ENCODE measurements at places on chromosomes 1 and 21.

DNA sequence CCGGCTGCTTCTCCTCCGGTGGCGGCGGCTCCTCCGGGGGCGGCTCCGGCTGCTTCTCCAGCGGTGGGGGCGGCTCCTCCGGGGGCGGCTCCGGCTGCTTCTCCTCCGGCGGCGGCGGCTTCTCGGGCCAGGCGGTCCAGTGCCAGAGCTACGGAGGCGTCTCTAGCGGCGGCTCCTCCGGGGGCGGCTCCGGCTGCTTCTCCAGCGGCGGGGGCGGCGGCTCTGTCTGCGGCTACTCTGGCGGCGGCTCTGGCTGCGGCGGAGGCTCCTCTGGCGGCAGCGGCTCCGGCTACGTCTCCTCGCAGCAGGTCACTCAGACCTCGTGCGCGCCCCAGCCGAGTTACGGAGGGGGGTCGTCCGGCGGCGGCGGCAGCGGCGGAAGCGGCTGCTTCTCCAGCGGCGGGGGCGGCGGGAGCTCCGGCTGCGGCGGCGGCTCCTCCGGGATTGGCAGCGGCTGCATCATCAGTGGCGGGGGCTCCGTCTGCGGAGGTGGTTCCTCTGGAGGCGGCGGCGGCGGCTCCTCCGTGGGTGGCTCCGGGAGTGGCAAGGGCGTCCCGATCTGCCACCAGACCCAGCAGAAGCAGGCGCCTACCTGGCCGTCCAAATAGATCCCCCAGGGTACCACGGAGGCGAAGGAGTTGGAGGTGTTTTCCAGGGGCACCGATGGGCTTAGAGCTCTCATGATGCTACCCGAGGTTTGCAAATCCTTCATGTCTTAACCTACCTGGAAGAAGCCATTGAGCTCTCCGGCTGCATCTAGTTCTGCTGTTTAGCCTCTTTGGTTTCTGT, 2.0 kb downstream of the LORICRIN start:
- no peak for DNase-seq

GRCh38 chr1:210364479-210364878, 35.8 kb downstream of the HHAT start:
- DNase-seq = no peak

- no peak for DNase-seq
Observed at GRCh38 chr1:59484096-59484495, 187.2 kb downstream of the FGGY start.

DNA sequence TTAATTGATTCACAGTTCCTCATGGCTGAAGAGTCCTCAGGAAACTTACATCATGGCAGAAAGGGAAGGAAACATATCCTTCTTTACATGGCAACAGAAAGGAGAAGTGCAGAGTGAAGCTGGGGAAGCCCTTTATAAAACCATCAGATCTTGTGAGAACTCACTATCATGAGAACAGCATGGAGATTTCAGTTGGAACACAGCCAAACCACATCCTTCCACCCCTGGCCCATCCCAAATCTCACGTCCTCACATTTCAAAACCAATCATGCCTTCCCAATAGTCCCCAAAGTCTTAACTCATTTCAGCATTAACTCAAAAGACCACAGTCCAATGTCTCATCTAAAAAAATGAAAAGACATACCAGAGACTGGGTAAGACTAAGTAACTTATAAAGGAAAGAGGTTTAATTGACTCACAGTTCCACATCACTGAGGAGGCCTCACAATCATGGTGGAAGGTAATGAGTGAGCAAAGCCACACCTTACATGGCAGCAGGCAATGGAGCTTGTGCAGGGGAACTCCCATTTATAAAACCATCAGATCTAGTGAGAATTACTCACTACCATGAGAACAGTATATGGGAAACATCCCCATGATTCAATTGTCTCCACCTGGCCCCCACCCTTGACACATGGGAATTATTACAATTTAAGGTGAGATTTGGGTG, 105.2 kb downstream of the MRPL39 start:
- no peak for DNase-seq

GRCh38 chr1:114342376-114342775, 168.6 kb downstream of the TRIM33 start:
- DNase-seq = no peak

- DNase-seq = no peak
Observed at GRCh38 chr1:183689762-183690204, 36.7 kb upstream of the APOBEC4 start.

GRCh38 chr1:212838145-212838544, 9.3 kb downstream of the SPATA45 start:
- no peak for DNase-seq

DNA sequence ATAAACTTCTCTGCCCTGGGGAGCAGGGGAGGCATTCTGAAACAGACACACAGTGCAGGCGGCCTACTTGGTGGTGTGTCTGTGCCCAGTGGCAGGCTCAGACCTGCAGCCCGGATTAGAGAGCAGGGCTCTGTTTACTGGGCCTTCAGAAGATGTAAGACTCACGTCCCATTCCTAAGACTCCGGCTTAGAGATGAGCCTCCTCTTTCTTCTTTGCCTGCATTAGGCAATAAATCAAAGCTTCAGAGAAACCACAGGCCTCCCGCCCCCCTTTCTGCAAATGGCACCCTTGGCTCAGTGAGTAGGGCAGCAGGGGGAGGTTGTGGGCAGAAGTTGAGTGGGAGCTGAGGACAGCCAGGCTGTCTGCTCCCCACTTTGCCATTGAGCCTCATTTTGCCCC, 35.8 kb downstream of the LGR6 start:
- DNase-seq = no peak

GRCh38 chr1:170537798-170538503, 6.0 kb downstream of the GORAB start:
- DNase-seq = no peak

DNA sequence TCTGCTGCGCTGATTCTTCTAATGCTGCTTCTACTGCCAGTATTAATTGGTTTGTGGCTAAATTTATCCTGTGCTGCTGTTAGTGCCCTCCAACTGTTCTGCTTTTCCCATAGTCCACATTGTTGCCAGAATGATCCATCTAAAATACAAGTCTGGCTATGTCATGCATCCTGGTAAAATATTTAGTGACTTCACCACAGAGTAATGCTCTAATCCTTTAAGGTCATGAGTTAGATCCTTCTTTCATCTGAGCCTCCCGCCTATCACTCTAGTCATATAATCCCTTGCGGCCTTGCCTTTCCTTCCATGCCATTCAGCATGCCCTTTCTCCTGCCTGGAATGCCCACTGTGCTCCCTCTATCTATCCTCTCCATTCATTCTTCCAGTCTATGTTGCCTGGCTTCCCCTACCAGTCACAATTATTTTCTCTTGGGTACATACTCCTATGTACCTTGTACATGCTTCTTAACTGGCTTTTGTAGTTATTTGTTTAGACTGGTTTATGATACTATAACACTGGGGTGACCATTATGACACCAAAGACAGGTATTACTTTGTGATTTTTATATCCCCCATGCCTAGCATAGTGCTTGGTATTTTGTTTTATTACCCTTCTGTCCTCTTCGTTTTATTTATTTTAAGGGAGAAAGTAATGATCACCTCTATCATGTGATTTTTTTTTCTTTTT, 144.0 kb downstream of the MAGI3 start:
- DNase-seq = no peak

- DNase-seq = no peak
Observed at GRCh38 chr21:16088056-16088455, 358.3 kb downstream of the USP25 start.

Data from SHP77 (cell line).